ENCODE measurements at places on chromosomes 2 and 18.

GRCh38 chr18:11754979-11755378 lies 65.9 kb downstream of the GNAL start:
- peaks cover 2% of the 10 kb centered on the region for H3K27me3 ChIP-seq
- H3K36me3 ChIP-seq, result no peaks in the 10 kb centered on the region
- H3K4me1 ChIP-seq, result peaks cover 3% of the 10 kb centered on the region
- no peak overlapping the region for H3K27ac ChIP-seq
- DNase-seq, result no peak
- no peak overlapping the region for H3K4me3 ChIP-seq

DNA sequence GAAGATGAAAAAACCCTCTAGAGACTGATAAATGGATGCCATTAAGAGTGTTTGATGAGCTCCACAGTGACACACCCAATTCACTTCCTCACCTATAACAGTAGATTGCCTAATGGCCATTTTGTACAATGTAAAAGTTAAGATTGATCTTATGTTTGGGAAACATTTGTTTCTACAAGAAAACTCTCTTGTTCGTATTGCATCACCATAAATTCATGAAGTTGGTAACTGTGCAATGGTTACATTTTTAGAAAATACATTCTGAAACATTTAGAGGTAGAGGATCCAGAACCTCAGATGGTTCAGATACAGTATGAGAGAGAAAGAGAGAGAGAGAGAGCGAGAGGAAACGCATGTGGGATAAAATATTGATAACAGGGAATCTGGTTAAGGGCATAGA lies 31.8 kb downstream of the DAPL1 start:
- H3K36me3 ChIP-seq, result no peaks in the 10 kb centered on the region
- H3K4me3 ChIP-seq, result no peak overlapping the region
- DNase-seq, result no peak
- H3K4me1 ChIP-seq, result no peaks in the 10 kb centered on the region
- H3K27ac ChIP-seq, result no peak overlapping the region
- no peaks in the 10 kb centered on the region for H3K27me3 ChIP-seq

- peaks cover 2% of the 10 kb centered on the region for H3K4me1 ChIP-seq
- H3K4me3 ChIP-seq, result no peak overlapping the region
- no peaks in the 10 kb centered on the region for H3K36me3 ChIP-seq
Observed at GRCh38 chr2:39413063-39413737, 23.9 kb downstream of the MAP4K3 start.

DNA sequence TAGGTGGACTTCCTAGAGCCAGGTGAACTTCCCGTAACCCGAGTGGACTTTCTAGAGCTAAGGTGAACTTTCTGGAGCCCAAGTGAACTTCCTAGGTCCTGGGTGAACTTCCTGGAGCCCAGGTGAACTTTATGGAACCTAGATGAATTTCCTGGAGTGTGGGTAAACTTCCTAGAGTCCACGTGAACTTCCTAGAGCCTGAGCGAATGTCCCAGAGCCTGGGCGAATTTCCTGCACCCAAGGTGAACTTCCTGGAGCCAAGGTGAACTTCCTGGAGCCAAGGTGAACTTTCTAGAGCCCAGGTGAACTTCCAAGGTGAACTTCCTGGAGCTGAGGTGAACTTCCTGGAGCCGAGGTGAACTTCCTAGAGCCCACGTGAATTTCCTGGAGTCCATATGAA lies 70.0 kb downstream of the RTP5 start:
- no peak for DNase-seq
- H3K27me3 ChIP-seq, result no peaks in the 10 kb centered on the region
- H3K4me1 ChIP-seq, result peaks cover 6% of the 10 kb centered on the region
- H3K4me3 ChIP-seq, result no peak overlapping the region
- no peak overlapping the region for H3K27ac ChIP-seq
- no peaks in the 10 kb centered on the region for H3K36me3 ChIP-seq

DNA sequence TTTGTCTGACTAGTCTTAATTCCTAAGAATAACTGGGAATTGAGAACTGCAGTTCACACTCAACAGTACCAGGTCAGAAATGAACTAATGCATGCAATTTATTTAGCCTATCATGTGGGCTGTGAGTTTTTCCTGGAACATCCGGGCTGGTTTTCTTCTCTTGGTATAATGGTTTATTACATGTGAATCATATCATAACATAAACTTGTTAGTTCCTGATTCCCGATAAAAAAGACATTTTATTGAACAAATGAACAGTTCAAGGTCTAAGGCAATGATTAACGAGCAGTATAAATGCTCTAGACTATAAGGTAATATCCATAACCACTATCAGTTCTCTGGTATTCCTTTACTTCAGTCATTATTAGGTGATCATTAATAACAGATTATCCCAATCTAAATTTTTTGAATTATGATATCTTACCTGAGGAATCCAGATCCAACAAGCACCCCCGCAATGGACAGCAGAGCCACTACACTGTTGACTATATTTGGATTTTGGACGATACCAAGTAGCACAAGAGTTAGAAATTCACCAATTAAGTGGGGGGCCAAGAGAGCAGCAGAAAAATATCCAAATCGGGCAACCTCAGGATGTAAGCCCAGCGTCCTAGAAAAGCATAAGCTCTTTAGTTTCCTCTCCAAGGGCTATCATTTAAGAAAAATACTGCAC lies 19.0 kb downstream of the ABCG5 start:
- H3K4me3 ChIP-seq, result no peak overlapping the region
- H3K27ac ChIP-seq, result no peak overlapping the region
- no peaks in the 10 kb centered on the region for H3K4me1 ChIP-seq
- no peaks in the 10 kb centered on the region for H3K27me3 ChIP-seq
- no peaks in the 10 kb centered on the region for H3K36me3 ChIP-seq

Data from H1 (cell line).